ENCODE measurements at places on chromosomes 1 and 21. TPM values are rescaled to one million over a fixed set of nuclear protein-coding genes. Genes with fewer than 3 reads are reported as not detected.

The LCE2C gene
- total RNA-seq: not detected

The PGLYRP4 gene
- total RNA-seq: not detected

GRCh38 chr1:59243550-59243949, 53.3 kb upstream of the FGGY start:
- DNase-seq: no peak

- no peak for DNase-seq
Measured at GRCh38 chr1:201282216-201282615, 1.1 kb upstream of the PKP1 start.

DNA sequence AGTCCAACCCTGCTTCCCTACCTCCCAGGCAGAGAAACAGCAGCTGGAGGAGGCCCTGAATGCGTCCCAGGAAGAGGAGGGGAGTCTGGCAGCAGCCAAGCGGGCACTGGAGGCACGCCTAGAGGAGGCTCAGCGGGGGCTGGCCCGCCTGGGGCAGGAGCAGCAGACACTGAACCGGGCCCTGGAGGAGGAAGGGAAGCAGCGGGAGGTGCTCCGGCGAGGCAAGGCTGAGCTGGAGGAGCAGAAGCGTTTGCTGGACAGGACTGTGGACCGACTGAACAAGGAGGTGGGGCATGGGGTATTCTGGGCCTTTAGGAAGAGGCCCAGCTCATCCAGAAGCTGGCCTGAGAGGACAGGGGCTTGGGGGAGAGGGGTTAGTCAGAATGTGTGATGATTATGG, 9.6 kb upstream of the TUFT1 start:
- no peak for DNase-seq

GRCh38 chr1:32635508-32636277, 14.7 kb downstream of the ZBTB8OS start:
- DNase-seq: no peak

The IL24 gene
- not detected for total RNA-seq

The MSH4 gene
- total RNA-seq: not detected

- DNase-seq: no peak
Measured at GRCh38 chr1:174072581-174072980, 50.4 kb upstream of the RC3H1 start.

- no peak for DNase-seq
Measured at GRCh38 chr1:197970771-197971170, 53.6 kb downstream of the LHX9 start.

GRCh38 chr1:60129911-60130310, 56.3 kb upstream of the C1orf87 start:
- DNase-seq: no peak
